ENCODE measurements at places on chromosomes 13 and 19.

DNA sequence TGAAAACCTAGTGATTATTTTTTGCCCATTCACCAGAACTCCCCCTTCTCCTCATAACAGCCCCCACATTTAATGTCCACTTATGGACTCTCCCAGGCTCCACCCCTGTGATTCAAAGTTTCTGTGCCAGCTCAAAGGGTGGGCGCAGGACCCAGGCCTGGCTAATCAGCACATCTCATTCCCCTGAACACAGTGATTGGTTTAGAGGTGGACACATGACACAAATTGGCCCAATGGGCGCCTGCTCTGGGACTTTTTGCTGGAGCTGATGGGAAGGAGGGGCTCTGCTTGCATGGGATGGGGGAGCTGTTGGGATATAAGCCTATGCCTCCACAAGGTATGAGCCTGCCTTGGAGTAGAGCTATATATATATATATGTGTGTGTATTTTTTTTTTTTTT lies 6.2 kb upstream of the EPOR start:
- DNase-seq = no peak

GRCh38 chr13:46546084-46546768 lies 6.7 kb upstream of the LRCH1 start:
- DNase-seq = no peak

GRCh38 chr13:36251526-36251925 lies 37.2 kb upstream of the SOHLH2 start:
- DNase-seq = peak; percentile 31

GRCh38 chr19:41327076-41327575 lies 17.2 kb downstream of the CCDC97 start:
- DNase-seq = no peak

GRCh38 chr13:78265098-78265497 lies 338.3 kb downstream of the POU4F1 start:
- no peak for DNase-seq

DNA sequence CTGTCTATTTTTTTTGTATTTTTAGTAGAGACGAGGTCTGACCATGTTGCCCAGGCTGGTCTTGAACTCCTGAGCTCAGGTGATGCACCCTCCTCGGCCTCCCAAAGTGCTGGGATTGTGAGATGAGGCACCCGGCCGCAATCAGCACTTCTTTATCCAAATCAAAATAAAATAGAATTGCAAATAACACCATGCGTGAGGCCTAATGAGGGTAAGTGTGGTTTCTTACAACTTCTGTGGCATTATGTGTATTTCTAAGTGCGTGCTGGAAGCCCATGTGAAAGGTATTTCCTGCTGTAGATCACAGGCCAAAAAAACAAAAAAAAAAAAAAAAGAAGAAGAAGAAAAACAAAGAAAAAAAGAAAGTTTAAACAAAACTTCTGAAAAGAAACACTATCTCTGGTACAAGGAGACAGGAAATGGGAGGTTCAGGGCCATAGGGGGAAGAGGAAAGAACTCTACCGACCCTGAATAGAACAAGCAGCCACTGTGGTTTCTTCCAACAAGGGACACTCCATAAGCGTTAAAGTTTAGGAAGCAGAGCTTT lies 3.0 kb upstream of the GRAMD1A start:
- no peak for DNase-seq

- DNase-seq = peak; percentile 63
Measured at GRCh38 chr19:46904114-46905060, 43.6 kb downstream of the ARHGAP35 start.

Data from fibroblast of mammary gland (primary cell).